IPS DF 6.9 (cell line): ENCODE measurements at places on chromosomes 12 and 14.

DNA sequence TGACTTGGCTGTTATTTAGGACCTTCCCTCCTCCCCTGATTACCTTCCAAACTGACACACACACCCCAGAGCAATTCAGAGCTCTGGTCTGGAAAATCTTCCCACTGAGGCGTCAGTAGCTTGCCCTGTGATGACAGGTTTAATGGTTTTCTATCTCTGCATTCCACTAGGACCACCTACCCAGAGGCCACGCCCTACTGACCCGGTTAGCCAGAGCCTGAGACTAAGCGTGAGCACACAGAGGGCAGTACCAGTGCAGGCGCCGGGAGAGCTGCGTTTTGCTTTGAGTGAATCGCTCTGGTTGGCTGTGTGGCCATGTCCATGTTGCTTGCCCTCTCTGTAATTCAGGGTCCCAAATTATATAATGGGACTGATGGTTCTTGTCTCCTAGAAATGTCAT is 36.2 kb upstream of the ATP2A2 start:
- no peak overlapping the region for H3K27ac ChIP-seq
- peak; percentile 43 for DNase-seq
- H3K27me3 ChIP-seq: no peaks in the 10 kb centered on the region
- H3K4me3 ChIP-seq: no peak overlapping the region
- H3K4me1 ChIP-seq: peaks cover 1% of the 10 kb centered on the region; the same call in 1 of the 2 replicates
- H3K36me3 ChIP-seq: no peaks in the 10 kb centered on the region

DNA sequence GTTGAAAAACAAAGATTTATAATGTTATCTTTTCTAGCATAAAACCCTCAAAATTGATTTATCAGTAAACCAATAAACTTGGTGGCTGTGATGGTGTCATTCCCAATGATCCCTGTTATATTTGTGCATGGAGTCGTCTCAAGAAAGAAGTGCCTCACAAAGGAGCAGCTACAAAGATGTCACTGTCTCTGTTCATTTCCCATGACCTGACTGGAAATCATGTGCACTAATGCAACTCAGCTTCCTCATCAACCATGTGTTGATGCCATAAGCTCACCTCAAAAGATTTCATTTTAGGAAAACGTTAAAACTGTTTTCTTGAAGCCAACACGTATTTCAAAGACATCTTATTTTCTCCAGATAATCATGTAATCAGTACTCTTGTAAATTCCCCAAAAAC is 28.8 kb downstream of the CLEC1A start:
- DNase-seq: no peak
- no peak overlapping the region for H3K4me3 ChIP-seq
- no peak overlapping the region for H3K27ac ChIP-seq
- no peaks in the 10 kb centered on the region for H3K4me1 ChIP-seq
- no peaks in the 10 kb centered on the region for H3K27me3 ChIP-seq

- H3K4me1 ChIP-seq: no peaks in the 10 kb centered on the region
- no peak for DNase-seq
- peaks cover 6% of the 10 kb centered on the region; the same call in 1 of the 2 replicates for H3K36me3 ChIP-seq
- H3K27ac ChIP-seq: no peak overlapping the region
These were observed 1.4 kb upstream of the SMARCC2 start for GRCh38 chr12:56190695-56191155.

GRCh38 chr14:66508547-66508845 is 549 bp downstream of the GPHN start:
- no peaks in the 10 kb centered on the region for H3K36me3 ChIP-seq
- DNase-seq: no peak
- no peak overlapping the region for H3K27ac ChIP-seq
- peaks cover 1% of the 10 kb centered on the region; the same call in 1 of the 2 replicates for H3K27me3 ChIP-seq
